ENCODE measurements at places on chromosomes 7 and 10.

DNA sequence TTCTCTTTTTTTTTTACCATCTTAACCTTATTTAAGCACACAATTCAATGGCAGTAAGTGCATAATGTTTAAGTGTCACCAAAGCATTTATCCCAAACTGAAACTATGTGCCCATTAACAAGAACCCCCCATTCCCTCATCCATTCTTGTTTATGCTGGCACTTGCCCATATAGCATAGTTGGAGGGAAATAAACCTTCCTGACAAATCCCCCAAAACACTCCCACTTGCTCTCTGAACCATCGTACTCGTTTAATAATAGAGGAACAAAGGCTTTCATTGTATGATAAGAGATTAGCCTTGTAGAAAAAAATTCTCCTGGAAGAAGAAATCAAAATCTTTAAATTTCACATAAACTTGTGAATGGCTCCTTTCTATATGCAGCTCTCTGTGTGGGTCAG is 26.4 kb upstream of the KCNMA1 start:
- DNase-seq, result no peak

DNA sequence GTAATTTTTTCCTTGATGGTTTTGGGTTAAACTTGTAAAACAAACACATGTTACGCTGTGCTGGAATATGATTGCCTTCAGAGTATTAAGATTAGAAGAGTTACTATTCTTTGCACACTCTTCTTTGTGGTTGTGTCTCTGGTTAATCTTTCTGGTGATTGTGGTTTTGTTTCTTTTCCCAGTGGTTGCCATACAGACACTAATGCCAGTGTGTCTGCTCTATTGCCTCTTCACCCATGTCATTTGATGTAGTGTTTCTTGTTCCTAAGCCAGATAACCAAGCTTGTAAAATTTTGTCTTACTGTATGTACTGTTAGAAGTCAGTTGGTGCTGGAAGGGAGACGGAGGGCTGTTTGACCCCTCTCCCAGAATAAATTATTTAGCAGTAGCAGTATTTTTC is 124.8 kb downstream of the PHTF2 start:
- no peak for DNase-seq

- no peak for DNase-seq
Measured at GRCh38 chr10:114631666-114632417, 26.2 kb downstream of the ABLIM1 start.

- no peak for DNase-seq
Measured at GRCh38 chr10:60820093-60820754, 41.9 kb downstream of the CDK1 start.

- no peak for DNase-seq
Measured at GRCh38 chr10:130044067-130045061, 66.3 kb downstream of the C10orf143 start.

DNA sequence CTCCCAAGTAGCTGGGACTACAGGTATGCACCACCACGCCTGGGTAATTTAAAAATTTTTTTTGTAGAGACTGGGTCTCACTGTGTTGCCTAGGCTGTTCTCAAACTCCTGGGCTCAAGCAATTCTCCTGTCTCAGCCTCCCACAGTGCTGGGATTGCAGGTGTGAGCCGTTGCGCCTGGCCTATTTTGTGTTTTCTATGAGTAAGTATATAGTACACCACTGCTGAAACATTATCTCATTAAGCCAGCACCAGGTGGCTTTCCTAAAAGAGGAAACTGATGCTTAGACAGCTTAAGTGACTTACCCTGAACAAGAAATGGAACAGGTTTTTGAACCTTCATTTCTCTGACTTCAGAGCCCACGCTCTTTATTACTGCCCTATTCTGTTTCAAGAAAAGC is 7.8 kb upstream of the PTPN12 start:
- DNase-seq, result no peak

DNA sequence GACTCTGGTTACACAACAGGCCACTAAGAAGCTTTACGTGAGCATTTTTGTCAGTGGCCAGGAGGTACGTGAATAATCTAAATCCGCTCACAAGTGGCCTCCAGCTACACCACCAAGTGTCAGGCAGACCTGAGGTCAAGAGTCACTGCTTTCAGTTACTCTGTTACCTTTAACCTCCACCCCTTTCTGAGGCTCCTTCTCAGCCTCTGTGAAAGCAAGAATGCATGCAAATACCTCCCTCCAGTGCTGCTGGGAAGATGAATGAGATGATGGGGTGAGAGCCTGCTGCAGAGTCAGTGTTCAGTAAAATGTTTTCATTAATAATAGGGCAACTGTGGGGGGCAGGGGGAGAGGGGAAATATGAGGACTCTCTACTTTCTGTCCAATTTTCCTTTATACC is 11.2 kb downstream of the DDC start:
- DNase-seq, result no peak

DNA sequence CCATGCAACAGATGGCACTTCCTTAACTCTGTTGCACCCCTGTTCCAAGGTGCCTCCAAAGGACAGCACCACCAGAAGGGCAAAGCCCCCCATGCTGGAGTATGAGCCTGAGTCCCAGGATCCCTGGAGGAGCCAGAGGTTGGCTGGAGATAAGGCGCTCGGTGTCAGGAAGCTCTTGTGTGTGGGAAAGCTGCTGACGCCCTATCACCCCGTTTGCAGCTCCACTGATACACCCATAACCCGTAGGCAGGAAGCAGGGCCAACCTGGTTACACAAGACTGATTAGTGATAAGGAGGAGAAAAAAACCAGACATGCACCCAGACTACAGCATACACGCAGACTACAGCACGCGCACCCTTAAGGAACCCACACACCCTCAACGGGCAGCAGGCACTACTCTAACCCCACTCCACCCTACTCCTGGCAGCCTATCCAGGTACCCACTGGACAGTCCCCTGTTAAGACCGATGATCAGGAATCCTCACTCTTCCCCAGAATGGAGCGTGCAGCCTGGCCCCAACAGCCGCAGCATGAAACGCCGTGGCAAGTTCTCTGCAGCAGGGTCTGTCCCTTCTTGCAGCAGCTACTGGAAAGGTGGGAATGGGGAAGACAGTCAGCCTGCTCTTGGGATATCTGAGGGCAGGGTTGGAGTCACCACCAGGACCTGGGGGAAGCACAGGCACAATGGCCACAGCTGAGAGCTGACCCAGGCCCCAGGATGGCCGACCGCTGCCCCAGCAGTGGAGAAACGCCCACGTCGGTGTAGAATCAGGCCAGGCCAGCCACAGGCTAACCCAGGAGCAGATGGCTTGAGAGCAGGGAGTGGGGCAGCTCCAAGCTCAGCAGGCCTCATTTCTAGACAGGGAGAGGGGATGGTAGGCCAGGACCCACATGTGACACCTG is 38.3 kb upstream of the TUBB8 start:
- no peak for DNase-seq

DNA sequence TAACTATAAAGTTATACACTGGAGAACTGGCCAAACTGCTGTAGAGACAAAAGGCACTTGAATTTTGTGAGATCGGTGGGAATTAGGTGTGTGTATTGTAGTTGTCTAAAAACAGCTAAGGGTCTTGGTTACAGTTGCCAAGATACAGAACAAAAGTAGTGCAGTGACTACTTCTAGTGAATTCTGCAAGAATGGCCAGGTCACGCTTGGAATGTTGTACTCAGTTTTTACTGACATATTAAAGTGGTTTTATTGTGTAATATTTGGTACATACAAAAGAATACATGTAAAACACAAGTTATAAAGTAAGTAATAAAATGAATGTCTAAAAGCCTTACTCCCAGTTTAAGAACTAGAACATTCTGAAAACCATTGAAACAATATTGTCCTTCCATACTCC is 42.4 kb downstream of the PRPF18 start:
- no peak for DNase-seq

DNA sequence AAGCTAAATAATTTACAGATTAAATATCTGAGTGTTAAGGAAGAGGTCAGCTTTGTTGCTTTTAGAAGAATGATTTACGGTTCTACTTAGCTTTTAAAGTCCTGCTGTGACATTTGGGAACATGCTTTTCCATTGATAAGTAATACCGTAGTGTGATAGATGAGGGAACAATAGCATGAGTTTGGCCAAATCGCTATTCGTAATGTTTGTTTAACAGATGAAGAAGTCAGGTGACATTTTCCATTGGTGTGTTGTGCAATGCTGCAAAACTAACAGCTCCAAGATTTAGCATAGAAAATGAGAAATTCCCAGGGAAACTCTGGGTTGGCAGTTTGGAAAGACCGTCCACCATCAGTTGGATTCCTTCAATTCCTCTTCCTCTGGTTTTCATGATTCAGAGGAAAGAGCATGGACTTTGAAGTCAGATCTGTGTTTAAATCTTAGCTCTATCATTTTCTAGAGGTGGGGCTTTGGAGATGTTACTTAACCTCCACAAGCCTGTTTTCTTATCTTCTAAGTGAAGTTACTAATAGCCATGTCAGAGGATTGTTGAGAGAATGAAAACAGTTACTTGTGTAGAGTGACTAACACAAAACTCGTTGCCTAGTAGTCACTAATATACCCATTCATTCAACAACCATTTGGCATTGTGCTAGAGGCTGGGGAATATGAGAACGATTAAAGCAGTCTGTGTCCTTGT is 140.4 kb upstream of the BMPER start:
- DNase-seq, result no peak

DNA sequence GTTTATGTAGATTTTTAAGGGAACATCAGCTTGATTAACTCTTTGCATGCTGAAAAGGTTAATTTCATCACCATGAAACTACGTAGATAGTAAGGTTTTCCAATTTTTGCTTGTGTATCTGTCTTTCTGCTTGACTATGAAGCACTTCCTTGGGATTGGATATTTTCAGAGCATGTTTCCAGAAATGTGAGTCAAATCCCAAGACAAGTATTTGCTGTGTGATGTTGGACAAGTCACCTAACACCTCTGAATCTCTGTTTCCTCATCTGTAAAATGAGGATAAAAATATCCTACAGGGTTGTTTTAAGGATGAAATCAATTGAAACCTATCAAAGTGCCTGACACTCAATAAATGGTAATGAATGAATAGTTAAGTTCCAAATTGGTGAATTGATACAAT is 42.4 kb downstream of the ANK3 start:
- DNase-seq, result no peak

DNA sequence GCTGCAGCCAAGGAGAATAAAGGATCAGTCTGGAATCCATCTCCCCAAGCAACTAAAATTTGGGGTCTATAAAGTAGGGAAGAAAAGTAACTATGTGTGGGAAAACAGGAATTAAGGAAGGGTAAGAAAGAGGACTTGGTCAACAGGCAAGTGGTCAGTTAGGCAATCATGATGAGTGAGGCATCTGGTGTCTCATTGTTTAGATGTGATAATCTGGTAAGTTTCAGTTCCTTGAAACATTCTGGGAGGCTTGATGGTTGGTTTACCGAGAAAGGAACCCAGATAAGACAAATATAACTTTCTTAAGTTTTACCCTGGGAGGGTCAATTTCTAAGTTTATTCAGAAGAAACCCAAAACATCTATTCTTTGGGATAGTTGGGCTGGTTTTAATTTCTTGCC is 22.3 kb downstream of the HYAL4 start:
- DNase-seq, result no peak

- no peak for DNase-seq
Measured at GRCh38 chr10:31291123-31291522, 27.9 kb upstream of the ZEB1 start.

GRCh38 chr7:1494447-1494846 is 9.7 kb downstream of the INTS1 start:
- DNase-seq, result no peak

DNA sequence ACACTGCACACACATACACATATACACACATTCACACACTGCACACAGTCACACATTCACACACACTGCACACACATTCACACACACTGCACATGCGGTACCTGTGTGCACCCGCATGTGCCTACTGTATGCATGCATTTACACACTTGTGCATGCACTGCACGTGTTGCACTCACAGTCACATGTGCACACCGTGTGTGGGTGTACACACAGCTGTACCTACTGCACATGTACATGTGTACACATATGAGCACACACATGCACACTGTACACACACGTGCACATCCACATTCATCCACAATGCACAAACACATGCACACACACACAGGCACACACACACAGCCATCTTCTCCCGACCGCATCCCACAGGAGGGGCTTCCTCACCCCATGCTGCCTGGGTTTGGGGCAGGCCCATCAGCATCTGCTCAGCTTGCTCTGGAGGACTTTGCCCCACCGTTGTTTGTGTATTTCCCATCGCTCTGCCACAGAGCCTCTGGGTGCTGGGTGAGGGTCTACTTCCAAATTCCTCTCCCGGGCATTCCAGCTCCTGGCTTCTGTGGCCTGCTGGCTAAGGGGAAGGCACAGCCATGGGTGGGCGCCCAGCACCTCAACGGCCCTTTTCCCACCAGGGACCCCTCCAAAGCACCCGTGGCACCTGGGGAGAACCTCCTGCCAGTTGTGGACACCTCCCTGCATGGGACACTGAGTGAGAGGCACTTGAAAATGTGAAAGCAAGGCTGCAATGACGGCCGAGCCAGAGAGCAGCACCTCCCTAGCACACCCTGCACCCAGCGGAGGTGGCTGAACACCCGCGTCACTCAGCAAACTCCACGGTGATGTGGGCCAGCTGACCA is 324.3 kb downstream of the PTPRN2 start:
- DNase-seq, result peak; percentile 67
